CD4-positive, alpha-beta T cell treated with Interleukin-12 subunit alpha and Interleukin-12 subunit beta, for 1 hour (primary cell): ENCODE measurements at places on chromosomes 7 and 10.

GRCh38 chr10:28570598-28570997 lies 37.7 kb downstream of the WAC start:
- no peak for DNase-seq

DNA sequence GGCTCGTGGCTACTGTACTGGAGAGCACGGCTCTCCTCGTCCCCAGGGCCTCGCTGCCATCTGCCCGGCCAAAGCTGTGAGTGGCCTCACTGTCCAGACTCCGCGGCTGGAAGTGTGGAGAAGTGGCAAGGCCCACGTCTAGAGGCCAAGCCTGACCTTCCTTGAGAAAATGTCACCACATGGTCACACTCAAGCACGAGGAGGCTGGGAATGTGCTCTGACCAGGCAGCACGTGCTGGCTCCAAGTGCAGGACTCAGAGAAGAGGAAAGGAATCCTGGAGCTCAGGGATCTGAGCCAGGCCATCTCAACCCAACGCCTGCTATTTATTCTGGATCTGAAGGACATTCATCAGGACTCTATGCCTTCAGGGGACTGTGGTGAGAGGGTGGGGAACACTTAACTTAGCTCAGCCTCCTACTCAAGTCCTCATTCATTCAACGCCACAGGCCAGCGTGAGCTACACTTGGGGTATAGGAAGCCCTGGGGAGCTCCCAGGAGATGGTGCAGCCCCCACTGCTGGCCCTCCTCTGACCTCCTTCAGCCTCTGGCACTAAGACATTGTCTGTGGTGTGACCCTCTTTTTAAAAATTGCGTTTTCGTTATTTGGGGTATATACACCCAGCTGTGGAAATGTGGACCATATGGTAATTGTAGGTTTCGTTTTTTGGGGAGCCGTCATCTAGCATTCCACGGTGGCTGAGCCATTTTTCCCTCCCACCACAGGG lies 29.0 kb downstream of the EN2 start:
- no peak for DNase-seq

DNA sequence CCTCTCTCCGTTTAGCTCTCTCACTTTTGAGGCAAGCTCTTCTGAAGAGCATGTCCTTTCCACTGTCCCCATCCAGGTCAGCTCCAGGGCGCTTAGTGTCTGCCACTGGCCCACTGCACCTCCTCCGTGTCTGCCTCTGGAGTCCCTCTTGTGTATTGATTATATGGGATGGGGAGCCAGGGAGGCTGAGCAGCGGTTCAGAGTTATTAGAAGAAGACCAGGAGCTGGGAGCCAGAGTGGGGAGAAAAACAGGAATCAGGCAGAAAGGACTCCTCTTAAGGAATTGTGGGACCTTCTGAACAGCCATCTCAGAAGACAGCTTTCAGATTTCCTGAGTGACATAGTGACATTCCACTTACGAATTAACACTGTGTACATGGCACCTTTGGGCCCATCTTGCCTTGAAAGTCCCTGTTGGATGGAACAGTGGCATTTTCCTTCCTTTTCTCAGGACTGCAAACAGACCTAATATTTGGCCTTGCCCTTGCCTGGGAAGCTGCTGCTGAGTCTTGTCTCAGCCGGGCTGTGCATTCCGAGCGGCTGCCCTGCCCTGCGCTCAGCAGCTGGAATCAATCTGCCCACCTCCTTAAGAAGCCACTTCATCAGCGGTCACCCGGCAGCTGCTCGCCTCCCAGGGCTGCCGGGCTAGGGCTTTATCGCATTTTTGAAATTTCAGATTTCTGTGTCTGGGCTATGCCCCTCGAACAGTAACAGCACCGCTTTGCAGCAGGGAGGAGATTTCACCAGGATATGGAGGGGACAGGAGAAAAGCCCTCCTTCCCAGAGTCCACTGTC lies 81.1 kb upstream of the PRKG1 start:
- no peak for DNase-seq

- DNase-seq = no peak
Measured at GRCh38 chr10:124078714-124079113, 14.7 kb downstream of the CHST15 start.

- no peak for DNase-seq
Measured at GRCh38 chr10:80133206-80133605, 676 bp downstream of the PLAC9 start.

DNA sequence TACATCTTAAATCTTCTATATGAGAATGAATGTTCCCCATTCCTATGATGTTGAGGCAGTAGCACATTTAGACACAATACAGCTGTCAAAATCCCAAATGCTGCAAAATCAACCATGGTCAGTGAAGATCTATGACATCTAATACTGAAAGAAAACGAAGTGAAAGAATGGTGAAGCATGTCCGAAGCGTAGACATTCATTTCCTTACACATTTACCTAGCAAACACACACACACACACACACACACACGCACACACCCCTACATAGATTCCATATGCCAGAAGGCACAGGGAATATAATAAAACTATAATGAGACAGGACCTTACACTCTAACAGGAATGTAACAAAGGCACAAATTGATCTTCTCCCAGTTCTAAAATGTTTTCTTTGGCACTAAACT lies 32.5 kb downstream of the CCDC6 start:
- DNase-seq = no peak

GRCh38 chr7:108329514-108329913 lies 126.7 kb downstream of the NRCAM start:
- no peak for DNase-seq

GRCh38 chr7:40700653-40701421 lies 566.0 kb downstream of the SUGCT start:
- DNase-seq = no peak

- no peak for DNase-seq
Measured at GRCh38 chr10:120541984-120542383, 85.0 kb downstream of the PLPP4 start.

GRCh38 chr10:3740157-3740871 lies 44.7 kb downstream of the KLF6 start:
- no peak for DNase-seq

DNA sequence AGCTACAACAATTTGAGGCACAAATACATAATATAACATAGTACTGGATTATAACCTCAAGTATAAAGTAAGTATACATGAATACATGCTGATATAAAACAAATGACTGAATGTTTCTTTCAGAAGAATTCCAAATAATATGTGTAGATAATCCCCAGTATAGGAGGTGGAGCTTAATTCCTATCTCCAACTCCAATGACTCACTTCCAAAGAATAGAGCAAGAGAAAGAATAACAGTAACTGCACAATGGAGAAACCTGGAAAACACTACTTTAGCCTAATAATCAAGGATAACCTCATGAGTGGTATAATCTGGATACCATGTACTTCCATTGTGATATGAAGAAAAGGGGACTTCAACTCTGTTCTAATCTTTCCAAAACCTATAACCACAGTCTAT lies 13.7 kb upstream of the SEMA3C start:
- DNase-seq = no peak

GRCh38 chr10:30536578-30536977 lies 93.0 kb downstream of the LYZL2 start:
- DNase-seq = no peak

DNA sequence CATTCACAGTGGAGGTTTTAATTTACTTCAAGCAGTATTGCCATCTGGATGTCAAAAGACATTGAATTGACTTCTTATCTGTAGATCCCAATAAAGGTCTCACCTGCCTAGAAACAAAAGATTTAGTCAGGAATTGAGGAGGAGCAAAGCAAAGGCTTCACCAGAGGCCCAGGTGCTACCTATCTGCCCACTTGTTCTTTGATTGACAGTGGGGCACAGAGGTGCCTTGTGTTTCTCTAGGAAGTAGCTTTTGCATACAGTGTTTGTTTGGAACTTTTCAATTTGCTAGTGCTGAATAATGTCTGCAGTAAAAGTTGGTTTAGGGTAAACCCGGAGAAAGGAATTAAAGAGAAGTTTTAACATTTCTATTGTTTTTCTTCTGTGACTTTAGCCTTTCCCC lies 40.4 kb downstream of the AUTS2 start:
- DNase-seq = no peak
